ENCODE measurements at places on chromosomes 12 and 14.

- DNase-seq: no peak
Measured at GRCh38 chr12:126038434-126038833, 973.2 kb downstream of the AACS start.

- DNase-seq: peak; percentile 66
Measured at GRCh38 chr12:89016970-89017778, 335.1 kb downstream of the DUSP6 start.

DNA sequence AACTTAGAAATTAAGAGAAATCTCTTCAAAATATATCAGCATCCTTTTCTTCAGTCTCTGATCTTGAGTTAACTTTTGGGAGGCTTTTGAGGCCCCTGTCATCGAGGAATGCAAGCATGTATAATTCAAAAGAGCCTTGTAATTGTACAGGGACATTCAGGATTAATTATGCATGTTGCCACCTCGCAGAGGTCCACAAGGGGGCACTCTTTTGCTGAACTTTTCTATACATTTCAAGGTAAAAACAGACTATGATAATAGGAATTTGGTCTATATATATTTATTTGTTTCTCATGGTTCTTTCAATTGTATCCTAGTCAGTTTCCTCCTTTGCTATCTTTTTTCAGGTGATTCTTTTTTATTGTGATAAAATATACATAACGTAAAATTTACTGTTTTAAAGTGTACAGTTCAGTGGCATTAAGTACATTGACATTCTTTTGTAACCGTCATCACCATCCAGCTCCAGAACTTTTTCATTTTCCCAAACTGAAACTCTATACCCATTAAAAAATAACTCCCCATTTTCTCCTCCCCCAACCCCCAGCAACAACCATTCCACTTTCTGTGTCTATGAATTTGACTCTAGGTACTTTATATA, 47.0 kb upstream of the SLC2A13 start:
- peak; percentile 27 for DNase-seq

DNA sequence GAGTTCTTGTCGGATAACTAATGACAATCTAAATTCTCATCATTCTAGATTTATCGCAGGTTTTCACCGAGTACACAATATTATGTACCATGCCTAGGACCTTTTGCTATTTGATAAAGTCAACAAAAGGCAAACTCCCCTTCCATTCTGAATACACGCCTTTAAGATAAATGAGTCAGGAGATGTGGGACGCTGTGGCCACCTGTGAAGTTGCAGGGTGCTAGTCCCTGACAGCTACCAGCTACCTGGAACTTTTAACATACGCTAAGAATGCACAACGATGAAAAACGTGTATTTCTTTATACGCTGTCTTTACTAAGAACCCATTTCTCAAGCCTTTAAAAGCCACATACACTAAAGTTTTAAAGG, 678 bp downstream of the MDM1 start:
- no peak for DNase-seq

- DNase-seq: no peak
Measured at GRCh38 chr14:96795109-96795828, 1.9 kb upstream of the VRK1 start.

- no peak for DNase-seq
Measured at GRCh38 chr12:89231686-89232085, 120.6 kb downstream of the DUSP6 start.

DNA sequence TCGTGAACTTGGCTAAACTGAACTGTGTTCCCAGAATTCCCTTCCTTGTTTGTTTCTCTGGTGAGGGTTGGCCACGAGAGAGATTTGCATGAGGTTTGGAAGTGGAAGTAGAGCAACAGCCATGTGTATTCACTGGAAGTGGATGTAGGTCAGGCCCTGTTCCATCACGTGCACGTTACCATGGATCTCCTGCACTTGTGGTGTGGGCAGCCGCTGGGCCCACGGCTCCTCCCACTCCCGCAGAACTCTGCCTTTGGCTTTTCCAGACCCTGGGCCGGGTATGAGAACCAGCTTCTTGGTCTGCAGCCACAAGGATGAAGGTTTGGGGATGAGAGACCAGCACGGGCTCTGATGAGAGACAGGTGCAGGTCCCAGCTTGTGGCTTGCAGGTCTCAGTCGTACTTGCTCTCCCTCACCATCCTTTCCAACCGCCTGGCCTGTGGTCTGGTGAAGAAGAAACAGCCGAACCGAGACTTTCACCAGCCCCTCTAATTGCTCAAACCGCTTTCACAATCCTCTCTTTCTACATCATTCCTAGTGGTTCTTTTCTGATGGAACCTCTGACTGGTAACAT, 94.9 kb downstream of the DUSP16 start:
- DNase-seq: no peak

DNA sequence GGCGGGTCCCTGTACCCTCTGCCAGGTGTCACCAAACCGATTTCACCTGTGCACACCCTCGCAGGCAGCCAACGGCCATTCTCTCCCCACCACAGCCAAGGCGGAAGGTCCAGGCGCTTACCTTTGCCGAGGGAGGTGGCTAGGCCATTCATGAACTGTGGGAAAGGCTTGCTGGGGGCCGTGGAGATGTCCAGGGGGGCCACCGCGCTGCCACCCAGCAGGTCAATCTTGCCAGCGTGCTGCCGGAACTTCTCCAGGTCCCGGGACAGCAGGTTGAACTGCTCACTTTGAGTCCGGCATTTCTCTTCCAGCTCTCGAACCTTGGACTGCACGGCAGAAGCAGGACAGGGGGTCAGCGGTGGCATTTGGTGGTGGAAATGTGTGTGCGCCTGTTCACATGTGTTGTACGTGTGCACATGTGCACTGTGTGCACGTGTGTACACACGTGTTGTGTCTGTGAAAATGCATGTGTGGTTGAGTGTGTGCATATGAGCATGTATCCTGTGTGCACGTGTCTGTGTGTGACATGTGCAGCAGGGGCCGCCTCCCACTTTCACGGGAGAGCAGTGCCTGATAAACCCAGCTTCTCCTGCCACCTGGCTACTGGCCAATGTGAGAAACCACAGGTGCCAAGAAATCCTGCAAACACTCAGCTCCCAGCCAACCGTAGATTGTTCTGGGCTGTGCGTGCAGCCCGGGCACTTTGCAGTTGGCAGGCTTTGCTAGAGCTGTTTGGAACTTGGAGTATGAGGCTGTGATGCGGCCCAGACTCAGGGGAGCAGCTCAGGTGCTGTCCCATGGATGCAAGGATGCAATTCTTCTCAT, 118.9 kb downstream of the PIWIL1 start:
- DNase-seq: no peak

GRCh38 chr12:131828671-131829355, 620 bp downstream of the MMP17 start:
- no peak for DNase-seq

DNA sequence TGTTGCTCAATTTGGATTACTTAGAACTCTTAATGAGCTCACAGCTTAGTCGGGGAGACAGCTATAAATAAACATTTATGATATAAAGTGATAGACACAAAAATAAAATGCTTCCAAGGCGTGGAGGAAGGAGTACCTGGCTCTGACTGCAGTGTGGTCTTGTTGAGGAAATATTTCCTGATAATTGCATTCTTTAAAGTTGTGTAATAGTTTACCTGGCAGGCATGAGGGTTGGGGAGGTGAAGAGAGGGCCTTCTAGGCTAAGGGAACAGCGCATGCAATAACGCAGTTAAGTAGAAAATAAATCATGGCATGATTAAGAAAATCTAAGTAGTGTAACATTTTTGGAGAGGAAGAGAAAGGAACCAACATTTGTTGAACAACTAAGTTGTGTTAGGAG, 260.5 kb upstream of the ATP2B1 start:
- DNase-seq: no peak

DNA sequence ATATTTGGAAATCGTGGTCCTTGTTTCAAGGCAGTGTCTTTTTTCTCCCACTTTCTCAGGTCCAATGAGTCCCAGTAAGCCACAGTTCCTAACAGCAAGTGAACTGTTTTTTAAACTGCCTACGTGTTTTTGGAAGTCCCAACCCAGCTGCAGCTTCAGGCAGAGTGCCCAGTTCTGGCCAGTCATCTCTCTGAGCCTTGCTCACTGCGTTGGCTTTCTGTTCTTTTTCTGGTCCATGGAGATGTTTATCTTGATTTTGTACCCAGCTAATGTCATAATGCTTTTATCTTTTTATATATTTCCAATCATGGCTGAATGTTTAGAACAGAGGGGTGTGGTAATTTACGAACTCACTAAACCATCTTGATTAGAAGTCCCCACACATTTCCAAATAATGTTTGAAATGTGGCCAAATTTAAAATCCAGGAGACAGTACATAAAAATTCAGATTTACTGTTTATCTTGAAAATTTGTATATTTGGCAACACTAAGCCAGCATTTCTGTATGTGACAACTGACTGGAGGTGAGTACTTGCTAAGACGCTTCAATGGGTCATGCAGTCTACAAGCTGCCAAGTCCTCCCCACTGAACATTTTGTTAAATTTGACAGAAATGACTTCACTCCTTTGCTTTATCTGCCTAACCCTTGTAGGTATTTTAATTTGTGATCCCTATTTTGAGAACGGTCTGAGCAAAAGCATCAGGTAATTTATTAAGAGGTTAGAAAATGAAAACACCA, 46.1 kb upstream of the OTOGL start:
- DNase-seq: peak; percentile 78

DNA sequence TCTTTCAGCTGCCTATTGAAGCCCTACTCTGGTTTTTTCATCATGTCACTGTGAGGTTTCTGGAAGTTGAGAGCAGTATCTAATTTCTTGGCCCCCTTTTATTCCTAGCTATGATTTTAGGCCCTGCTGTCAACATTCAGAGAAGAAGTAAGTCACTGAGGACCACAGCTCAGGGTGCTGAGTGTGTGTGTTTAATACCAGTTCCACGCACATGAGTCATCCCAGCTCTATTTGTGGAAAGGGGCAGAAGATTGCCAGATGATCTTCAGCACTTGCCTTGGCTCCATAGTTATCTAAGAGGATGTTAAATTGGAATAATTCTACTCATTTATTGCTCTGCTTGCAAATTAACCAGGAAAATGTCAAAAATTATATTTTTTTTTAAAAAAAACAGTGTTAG, 65.5 kb upstream of the SLC38A4 start:
- DNase-seq: peak; percentile 82

- no peak for DNase-seq
Measured at GRCh38 chr12:26768611-26769603, 64.1 kb downstream of the ITPR2 start.

DNA sequence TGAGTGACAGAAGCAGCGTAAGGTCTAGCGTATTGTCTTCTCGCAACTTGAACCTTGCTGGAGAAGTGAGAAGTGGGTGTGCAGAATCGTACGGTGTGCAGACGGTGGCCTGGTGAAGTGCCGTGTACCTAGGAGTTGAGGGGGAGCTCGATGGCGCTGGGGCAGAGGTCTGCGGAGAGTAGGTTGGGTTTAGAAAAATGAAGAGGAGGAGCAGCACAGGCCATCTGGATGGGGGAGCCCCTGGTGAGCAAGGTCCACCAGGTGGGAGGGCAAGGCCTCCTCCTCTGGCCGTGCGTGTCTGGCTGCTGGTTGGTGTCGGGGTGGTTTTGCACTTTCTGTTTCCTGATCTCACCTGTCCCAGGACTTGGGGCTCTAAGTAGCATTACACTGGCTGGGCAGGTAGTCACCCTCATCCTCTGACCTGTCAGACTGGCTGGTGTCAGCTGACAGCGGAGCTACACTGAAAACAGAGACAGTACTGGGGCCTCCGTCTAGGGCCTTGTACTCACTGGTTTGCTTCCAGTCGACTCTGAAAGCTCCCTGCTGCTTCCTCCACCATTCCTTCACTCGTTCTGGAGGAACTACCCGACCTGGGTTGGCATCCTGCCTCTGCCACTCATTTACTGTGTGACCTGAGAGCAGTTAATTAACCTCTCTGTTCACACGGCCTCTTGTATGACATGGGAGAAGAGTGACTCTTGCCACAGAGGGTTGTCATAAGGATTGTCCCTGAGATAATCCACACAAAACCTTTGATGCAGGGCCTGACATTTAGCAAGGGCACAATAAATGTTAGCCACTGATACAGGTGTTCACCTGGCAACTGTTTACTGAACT, 228.3 kb downstream of the SLC41A2 start:
- DNase-seq: no peak

DNA sequence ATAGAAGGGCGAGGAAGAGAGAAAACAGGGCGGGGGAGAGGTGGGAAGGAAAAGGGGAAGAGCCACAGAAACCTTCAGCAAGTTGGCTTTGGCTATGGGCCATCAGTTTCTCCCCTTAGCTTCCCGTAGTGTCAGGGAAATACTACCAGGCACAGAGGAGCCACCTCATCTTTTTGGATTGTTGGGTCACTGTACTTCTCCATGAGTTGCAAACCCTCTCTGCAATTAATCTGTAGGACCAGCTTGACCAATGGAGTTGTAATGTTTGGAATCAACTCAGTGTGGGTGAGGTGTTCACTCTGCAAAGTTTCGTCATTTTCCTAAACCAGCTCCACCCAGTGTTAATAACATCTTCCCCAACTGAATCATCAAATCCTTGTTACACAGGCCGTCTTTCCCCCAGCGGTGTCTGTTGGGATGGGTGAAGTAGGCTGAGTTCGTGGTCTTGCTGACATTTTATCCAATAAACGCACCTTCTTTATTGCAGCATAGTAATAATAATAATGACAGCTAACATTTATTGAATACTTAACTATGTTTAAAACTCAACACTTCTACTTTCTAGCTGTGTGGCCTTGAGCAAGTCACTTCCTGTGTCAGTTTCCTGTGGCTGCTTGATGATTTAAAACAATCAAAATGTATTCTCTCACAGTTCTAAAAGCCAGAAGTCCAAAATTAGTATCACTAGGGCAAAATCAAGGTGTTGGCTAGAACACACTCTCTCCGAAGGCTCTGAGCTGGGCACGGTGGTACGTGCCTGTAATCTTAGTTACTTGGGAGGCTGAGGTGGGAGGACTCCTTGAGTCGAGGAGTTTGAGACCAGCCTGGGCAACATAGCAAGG, 8.1 kb upstream of the GLTP start:
- peak; percentile 96 for DNase-seq

DNA sequence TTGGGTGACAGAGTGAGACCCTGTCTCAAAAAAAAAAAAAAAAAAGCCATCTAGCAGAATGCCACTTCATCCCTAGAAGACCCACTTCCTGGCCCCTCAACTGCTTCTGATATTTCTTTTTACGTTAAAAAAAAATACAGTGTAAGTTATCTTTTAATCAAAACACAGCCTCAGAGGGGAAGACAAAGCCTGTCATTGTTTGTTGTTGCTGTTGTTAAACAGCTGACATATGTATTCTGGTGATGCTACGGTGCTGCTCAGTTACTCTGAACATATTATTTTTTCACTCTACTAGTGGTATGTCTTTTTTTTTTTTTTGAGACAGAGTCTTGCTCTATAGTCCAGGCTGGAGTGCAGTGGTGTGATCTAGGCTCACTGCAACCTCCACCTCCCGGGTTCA, 75.4 kb downstream of the PAPLN start:
- DNase-seq: no peak

DNA sequence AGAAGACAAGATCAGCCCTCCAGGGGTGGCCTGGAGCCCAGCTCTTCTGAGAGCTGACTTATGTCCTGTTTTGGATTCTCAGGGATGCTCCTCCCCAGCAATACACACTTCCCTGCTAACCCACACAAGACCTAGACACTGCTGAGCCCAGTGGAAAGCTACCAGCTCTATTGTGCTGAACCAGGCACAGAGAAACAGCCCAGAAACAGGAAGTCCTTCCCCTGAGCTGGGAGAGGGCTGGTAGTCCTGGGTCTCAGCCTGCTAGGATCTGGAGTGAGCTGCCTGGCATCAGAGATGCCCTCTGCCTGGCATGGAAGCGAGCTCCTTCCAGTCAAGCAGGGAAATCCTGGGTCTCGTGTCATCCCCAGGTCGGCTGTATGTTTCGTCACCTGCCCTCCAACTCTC, 1.2 kb upstream of the LAG3 start:
- no peak for DNase-seq

Data from fibroblast of skin of right quadriceps (primary cell).